NCI-H524 treated with DMSO at 0.1 percent for 48 hours (cell line): ENCODE measurements at places on chromosomes 6 and 20.

GRCh38 chr20:46756419-46756818 lies 47.0 kb downstream of the SLC2A10 start:
- no peak for DNase-seq

DNA sequence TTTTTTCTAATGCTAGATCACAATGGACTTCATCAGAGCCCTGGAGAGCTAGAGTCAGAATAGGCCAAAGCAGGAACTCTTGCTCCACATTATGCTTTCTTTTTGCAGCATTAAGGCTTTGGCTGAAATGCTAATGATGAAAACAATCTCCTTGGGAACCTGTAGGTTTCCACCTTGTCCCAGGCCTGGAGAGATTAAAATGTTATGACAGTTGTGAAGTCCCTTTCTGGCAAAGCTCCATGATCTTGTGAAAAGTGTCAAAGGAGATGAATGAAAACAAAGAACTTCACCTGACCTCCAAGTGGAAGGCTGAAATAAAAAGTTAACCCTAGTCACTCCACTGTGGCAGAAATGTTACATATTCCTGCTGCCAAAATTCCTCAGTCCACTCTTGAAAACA lies 64.0 kb upstream of the LRRC1 start:
- DNase-seq: no peak

DNA sequence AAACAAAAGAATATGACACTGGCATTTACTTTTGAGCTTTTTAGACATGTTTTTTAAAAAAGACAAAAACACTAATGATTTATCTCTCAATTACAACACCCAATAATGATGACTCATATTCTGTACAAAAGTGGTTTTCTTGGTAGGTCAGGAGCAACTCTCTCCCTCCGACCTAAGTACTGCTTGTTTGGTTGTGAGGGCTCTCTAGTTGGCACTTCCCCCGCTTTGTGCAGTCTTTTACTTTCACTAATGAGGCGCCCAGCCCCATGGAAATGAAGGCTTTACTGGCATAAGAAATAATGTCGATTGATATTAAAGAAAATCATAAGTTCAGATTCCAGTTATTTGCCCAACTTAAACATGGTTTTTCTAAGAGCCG lies 1.3 kb downstream of the KPNA5 start:
- DNase-seq: no peak

DNA sequence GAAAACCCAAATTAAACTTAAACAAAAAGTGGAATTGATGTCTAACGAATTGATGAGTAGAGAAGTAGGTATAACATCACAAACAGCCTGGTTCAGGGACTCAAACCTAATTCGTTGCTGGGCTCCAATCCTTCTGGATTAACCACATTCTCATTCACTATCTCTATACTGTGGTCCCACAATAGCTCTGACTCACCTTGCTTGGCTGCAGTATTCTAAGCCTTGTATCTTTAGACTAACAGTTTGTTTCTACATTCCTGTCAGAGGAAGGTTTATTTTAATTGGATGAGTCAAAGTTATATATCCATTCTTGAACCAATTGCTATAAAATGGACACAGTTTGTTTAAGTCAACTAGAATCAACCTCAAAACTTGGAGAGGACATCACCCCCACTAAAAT lies 530.5 kb upstream of the PTCHD4 start:
- DNase-seq: no peak
